ENCODE measurements at places on chromosomes 6 and 20.

- no peak for DNase-seq
Observed at GRCh38 chr6:125346926-125347563, 45.3 kb upstream of the HDDC2 start.

- DNase-seq = no peak
Observed at GRCh38 chr6:35558571-35558970, 45.9 kb upstream of the TULP1 start.

DNA sequence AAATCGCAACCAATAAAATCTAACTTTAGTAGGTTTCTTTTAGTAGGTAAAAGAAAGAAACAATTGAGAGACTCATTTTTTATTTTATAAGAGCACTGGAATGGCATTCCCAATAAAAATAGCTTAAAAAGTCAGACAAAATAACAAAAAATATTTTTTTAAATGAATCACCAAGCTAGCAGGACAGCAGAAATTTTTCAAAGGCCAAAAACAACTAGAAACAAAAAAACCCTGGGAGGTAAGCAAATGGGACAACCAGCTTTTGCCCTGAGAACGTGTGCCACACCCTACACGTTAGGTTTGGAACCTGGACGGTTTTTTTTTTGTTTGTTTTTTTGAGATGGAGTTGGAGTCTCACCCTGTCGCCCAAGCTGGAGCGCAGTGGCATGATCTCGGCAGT is 19.6 kb downstream of the GPLD1 start:
- no peak for DNase-seq

DNA sequence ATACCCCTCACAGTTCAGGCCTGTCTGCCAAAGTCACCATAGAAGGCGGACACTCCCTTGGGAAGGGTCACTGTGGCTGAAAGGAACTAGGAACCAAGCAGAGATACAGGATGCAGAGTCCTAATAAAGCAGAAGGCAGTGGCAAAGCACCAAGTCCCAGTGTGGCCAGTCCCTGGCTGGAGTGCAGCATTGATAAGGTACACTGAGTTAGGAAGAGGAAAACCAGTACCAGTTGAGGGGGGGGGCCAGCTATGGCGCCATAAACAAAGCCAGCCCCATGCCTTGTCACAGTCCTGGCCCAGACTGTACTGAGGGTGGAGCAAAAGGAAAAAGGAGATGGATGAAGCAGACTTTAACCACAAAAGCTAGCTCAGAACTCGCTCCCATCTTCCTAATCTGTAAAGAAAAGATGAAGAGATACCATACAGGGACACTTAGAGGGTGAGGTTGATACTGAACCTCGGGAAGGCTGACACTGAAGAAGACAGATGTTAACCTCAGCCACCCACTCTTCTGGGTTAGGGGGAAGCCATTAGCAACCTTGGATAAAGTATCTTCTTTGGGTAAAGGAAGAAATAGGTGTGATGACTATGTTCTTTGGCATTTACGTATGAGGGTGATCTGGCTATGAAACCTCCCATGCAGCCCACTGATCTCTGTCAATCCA is 7.8 kb downstream of the ABHD12 start:
- no peak for DNase-seq

- DNase-seq = no peak
Observed at GRCh38 chr6:31149827-31150447, 7.7 kb downstream of the CCHCR1 start.

GRCh38 chr20:60101201-60101890 is 143.1 kb downstream of the CDH26 start:
- no peak for DNase-seq

DNA sequence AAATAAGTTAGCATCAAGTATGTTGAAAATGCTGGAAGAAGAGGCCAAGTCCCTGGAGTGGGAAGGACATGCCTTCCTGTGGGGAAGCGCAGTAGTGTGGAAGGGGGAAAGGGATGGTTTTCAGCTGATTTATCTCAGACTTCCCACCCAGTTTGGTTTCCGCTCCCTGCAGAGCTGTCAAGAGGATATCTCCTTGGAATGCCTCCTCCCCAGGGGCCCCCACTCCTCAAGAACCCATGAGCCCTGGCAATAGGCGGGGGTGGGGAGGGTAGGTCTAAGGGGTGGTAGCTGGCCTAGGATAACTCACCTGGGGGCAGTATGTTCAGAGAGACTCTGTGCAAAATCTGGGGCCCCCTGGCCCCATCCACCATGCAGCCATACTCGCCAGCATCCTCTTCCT is 696 bp downstream of the TREML1 start:
- DNase-seq = no peak

GRCh38 chr6:25462235-25462897 is 183.2 kb downstream of the CARMIL1 start:
- DNase-seq = no peak

- DNase-seq = no peak
Observed at GRCh38 chr6:136739501-136739900, 52.8 kb downstream of the MAP3K5 start.

DNA sequence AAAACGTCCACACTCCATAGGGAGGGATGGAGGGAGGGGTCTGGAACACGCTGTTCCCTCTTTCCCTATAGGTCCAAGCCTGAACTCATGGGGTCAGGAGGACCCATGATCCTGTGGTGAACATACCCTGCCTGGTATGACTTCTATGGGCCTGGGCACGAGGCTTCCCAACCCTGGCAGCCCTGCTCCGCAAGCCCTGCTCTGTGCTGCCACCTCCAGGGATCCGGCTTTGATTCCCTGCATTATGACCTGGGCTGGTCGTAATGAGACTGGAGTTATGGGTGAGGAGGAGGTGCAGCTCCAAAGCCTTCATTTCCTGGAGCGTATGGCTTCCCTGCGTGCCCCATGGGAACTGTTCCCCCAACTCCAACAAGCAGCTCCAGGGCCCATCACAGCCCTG is 54.9 kb downstream of the CDH22 start:
- no peak for DNase-seq

DNA sequence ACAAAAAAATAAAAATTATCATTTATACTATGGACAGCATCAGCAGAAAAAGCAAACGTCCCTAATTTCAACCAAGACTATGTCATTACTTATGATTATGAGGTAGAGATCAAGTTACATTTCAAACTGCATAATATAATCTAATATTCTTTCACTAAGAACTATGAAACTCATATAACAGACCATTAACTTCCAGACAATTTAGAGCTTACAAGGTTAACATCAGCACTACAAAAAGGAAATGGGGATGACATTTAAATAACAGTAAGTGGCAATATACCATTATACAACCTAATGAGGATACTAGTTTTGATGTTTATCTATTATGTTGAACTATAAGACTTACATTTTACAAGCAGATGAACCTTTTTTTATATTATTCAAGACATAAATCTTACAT is 261.0 kb upstream of the THEMIS start:
- DNase-seq = no peak

- DNase-seq = no peak
Observed at GRCh38 chr20:63552481-63553249, 1.3 kb upstream of the FNDC11 start.

GRCh38 chr6:144921206-144921975 is 636.3 kb downstream of the UTRN start:
- no peak for DNase-seq

GRCh38 chr6:80382811-80383210 is 276.3 kb downstream of the BCKDHB start:
- DNase-seq = no peak
